NCI-H345 (cell line): ENCODE measurements at places on chromosomes 16 and 17.

GRCh38 chr17:13792314-13792713 lies 190.6 kb upstream of the HS3ST3A1 start:
- DNase-seq, result no peak

- DNase-seq, result peak; percentile 82
These were observed 52.0 kb downstream of the CBFA2T3 start for GRCh38 chr16:88924834-88925539.

GRCh38 chr17:44345454-44346026 lies 438 bp downstream of the GRN start:
- peak; percentile 65 for DNase-seq

- DNase-seq, result no peak
These were observed 349.6 kb downstream of the KIF2B start for GRCh38 chr17:54172096-54172984.

GRCh38 chr16:88932929-88933328 lies 44.1 kb downstream of the CBFA2T3 start:
- DNase-seq, result no peak

DNA sequence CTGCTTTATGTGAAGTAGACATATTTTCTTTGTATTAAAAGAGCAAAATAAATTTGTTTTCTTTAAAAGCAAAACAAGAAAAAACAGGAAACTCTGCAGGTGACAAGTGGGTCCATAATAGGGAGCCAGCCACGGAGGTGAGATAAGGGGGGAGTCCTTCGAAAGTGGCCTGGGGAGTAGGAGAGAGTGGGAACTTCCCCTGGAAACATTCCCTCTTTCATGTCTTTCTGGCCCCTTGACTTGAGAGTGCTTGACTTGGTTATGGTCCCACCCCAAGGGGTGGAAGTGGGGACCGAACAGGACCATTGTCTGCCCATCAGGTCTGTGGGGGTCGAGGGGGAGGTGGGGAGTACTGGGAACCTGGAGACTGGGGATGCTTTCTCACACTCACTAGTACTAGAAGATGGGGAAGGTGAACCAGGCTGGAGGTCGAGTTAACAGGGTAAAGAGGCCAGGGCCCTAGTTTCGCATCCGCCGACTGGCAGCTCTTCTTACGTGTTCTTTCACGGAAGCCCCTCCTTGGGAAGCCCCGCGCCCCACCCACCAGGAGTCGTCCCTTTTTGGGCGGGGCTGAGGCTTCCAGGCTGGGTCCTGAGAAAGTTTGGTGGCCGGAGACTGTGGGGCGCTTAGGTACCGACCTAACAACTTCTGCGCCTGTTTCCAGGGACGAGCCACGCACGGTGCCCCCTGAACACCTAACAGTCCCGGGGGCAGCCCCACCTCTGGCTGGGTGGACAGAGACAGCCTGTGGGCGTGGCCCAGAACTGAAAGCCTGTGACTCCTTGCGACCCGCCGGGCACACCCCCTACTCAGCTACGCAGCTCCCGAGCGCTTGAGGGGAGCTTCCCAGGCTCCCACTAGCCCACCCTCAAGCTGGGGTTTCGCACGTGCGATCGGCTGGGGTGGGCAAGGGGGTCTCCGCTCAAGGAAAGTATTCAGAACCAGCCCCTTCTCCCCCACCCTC lies 790 bp downstream of the TRADD start:
- DNase-seq, result peak; percentile 10

GRCh38 chr17:40555296-40556190 lies 9.7 kb downstream of the CCR7 start:
- DNase-seq, result no peak

DNA sequence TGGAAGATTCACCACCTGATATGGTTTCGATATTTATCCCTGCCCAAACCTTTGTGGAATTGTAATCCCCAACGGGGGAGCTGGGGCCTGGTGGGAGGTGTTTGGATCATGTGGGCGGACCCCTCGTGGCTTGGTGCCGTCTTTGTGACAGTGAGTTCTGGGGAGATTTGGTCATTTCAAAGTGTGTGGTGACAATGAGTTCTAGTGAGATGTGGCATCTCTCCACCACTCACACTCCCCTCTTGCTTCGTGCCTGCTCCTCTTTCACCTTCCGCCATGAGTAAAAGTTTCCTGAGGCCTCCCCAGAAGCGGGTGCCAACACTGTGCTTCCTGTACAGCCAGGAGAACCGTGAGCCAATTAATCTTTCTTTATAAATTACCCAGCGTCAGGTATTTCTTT lies 9.7 kb downstream of the CCDC57 start:
- DNase-seq, result no peak

DNA sequence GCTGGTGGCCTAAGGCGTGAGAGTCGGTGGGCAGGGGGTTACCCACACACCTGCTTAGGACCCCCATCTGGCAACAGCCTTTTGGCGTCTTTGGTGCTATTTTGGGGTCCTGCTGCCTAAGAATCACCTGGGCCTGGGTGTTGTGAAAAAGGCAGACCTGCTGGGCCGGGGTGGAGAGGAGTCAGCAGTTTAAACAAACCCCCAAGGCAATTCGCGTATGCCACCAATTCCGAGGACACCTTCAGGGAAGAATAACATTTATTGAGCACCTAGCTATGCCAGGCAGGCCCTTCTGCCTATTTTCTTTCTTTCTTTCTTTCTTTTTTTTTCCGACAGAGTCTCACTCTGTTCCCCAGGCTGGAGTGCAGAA lies 53.9 kb upstream of the TOB1 start:
- peak; percentile 78 for DNase-seq

DNA sequence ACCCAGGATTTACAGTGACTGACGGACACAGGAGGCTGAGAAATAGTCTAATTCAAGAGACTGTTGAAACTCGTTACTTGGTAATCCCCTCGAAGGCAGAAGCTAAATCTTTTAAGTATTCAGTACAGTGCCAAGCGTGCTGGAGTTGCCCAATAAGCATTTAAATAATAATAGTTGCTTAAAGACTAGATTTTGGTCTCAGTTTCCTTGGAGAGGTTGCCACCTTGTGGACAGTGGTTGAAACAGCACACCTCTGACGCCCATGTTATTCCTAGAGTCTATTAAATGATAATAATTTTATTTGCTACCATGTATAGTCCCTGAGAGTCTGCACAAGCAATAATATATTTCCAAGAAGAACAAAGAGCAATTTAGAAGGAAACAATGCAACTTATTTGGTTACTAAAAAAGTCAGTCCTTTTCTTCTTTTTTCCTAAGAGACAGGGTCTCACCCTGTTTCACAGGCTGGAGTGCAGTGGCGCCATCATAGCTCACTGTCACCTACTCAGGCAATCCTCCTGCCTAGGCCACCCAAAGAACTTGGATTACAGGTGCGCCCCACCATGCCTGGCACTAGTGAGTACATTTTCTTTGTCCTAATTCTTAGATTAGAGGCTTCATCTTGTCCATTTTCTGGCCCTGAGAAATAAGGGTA lies 138.0 kb upstream of the NUDT7 start:
- DNase-seq, result peak; percentile 59

GRCh38 chr17:8248751-8249607 lies at the start of gene PFAS:
Gene PFAS, plus strand, starts transcription at chr17:8249289. Its CDS starts 4,649 bp downstream, at chr17:8253938.
- DNase-seq, result peak; percentile 92

GRCh38 chr17:72249441-72249840 lies 128.6 kb downstream of the SOX9 start:
- DNase-seq, result no peak

DNA sequence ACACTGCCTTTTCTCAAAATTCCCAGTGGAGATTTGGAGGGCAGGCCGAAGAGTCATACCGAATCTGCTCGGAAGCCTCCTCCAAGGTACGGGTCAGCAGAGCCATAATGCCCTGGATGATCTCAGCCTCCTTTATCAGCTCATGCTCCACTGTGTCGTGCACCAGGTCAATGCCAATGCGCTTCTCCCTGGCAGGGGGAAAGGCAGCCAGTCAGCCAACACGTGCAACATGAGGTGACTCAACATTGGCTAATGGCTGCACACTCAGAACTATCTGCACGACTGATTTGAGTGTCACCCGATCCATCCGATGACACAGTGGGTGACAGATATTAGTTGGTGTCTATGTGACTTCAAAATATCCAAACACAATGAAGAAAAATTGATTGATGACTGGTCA lies 15.8 kb downstream of the TEKT1 start:
- DNase-seq, result no peak

GRCh38 chr17:48553190-48553547 lies 8.3 kb upstream of the HOXB2 start:
- peak; percentile 44 for DNase-seq

- DNase-seq, result peak; percentile 5
These were observed 34.4 kb downstream of the WWP2 start for GRCh38 chr16:69796285-69797118.

DNA sequence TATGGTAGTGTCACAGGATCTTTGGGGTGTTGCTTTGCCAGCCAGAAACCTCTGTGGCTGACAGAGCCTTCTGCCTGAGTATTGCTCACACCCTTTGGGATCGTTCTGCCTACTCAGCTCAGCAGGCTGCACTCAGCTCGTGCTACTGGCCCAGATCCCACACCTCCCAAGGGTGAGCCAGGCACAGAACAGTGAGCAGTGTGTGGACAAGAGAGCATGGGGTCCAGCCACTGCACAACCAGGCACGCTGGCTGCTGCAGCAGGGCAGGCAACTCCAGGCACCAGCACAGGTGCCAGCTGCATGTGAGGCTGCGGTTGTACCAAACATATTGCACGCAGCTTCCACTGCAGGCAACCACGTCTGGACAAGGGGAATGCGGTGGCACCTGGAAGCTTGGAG lies 84.9 kb downstream of the CYB561 start:
- no peak for DNase-seq

GRCh38 chr16:83968891-83969649 lies 1.0 kb downstream of the NECAB2 start:
- DNase-seq, result no peak

DNA sequence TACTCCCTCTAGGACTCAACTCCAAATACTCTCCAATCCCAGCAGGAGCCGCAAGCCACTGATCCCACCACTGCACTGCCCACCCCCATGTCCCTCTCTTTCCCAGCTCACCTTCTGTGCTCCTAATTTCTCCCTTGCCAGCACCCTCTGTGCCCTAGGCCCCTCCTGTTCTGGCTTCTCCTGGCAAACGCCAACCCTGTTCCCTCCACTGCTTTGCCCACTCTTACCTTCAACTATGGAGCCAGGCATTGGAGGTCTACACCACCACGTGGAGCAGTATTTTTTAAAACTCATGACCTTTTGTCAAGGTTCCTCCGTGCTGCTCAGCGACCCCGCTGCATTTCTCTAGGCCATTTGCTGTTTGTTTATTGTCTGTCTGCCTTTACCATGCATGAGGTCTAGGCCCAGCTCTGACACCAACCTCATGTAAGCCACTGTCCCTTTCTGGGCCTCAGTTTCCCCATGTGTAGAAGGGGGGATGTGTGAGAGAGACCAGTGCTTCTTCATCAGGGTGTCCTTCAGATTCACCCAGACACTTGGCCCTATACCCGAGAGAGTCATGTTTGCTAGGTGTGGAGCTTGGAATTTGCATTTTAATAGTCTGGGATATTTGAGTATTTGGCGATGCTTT lies 4.6 kb downstream of the CCDC102A start:
- DNase-seq, result no peak

DNA sequence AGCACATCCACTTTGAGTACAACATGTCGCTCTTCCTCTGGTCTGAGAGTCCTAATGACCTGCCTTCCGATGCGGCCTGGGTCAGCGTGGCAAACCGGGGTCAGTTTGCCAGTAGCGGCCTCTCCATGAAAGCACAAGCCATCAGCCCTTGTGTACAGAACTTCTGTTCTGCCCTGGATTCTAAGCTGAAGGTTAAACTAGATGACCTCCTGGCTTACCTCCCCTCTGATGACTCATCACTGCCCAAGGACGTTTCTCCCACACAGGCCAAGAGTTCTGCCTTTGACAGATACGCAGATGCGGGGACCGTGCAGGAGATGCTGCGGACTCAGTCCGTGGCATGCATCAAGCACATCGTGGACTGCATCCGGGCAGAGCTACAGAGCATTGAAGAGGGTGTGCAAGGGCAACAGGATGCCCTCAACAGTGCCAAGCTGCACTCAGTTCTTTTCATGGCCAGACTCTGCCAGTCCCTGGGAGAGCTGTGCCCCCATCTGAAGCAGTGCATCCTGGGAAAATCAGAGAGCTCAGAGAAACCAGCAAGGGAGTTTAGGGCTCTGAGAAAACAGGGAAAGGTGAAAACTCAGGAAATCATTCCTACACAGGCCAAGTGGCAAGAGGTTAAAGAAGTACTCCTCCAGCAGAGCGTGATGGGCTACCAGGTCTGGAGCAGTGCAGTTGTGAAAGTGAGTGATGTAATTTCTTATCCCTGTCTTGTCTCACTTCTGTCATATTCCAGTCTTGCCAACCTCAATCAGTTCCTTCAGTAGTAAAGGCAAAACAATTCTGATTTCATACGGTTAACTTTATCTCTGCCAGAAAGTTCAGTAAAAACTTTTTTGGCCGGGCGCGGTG lies 8.6 kb downstream of the COG1 start:
- no peak for DNase-seq

- DNase-seq, result no peak
These were observed 9.4 kb downstream of the KRT33A start for GRCh38 chr17:41340934-41341861.

DNA sequence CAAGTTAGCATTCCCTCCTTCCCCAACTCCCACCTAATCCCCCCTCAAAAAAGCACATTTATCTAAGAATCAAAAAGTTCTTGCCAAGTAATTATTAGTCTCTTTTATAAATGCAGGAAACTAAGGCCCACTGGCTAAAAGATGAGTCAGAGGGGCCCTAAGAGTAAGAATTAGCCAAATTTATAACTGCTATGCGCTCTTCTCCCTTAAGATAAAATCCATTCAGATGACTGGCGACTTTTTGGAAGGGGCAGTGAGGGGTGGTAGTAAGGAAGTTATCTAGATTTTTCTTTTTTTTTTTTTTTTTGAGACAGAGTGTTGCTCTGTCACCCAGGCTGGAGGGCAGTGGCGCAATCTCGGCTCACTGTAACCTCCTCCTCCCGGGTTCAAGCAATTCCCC lies 17.1 kb downstream of the ZNF652 start:
- DNase-seq, result no peak

DNA sequence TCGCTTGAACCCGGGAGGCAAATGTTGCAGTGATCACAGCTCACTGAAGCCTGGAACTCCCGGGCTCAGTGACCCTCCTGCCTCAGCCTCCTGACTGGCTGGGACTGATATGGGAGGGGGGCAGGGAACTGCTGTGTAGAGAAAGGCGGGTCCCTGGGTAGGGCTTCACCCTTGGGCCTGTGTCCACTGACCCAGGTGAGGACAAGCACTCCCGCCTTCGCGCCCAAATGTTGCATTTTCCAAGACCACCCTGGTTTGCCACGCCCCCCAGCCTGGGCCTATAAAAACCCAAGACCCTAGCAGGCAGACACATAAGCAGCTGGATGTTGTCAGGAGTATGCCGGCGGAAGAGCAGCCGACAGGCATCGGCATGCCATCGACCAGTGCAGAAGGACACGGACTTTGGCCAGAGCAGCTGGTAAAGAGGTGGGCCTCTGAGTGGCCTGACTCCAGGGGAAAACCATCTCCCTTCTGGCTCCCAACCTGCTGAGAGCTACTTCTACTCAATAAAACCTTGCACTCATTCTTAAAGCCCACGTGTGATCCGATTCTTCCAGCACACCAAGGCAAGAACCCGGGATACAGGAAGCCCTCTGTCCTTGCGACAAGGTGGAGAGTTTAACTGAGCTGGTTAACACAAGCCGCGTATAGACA lies 19.1 kb downstream of the SMYD4 start:
- DNase-seq, result no peak
